Activated CD8-positive, alpha-beta memory T cell treated with anti-CD3 and anti-CD28 coated beads for 4 hours (primary cell): ENCODE measurements at places on chromosomes 5 and 9.

DNA sequence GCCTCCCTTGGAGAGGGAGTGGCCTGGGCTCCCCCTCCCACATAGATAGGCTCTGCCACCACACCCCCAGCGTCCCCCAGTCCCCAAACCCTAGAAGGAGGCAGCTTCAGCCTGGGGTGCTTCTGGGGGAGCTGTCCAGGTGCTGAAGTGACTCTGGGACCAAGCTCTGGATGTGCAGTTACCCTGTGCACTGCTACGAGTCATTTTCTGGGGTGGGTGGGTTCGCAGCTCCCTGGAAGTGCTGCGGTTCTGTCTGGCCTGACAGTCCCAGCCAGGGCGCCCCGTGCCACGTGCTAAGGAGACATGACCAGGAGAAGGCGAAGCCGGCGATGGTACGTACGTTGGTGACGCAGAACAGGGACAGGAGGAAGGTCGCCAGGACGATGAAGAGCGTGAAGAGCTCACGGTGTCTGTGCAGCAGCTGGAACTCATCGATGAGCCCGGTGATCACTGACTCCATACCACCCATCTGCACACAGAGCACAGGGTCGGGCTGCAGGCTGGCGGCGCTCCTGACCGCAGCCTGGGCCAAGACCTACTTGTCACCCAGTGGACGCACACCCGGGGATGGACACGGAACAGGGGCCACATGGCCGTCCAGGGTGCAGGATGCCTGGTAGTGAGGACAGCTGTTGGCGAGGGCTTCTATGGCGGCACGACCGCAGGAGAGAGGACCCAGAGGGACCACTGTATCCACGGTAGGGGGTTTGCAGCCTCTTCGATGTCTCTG lies 35.7 kb downstream of the SLC6A3 start:
- DNase-seq = no peak

DNA sequence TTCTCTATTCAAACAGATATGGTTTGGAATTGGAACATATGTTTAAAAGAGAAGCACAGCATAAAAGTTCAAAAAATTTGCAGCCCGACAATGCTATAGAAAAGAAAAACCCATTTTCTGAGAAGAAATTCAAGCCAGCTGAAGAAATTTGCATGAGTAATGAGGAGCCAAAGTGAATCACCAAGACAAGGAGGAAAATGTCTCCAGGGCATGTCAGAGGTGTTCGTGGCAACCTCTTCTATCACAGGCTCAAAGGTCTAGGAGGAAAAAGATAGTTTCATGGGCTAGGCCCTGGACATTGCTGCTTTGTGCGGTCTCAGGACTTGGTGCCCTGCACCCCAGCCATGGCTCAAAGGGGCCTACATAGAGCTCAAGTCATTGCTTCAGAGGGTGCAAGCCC lies 134.8 kb upstream of the ADAMTS16 start:
- DNase-seq = no peak

GRCh38 chr9:121966706-121967105 lies 126.4 kb downstream of the TTLL11 start:
- no peak for DNase-seq

GRCh38 chr9:4117835-4118610 lies 181.8 kb downstream of the GLIS3 start:
- DNase-seq = no peak

- DNase-seq = no peak
Observed at GRCh38 chr5:127671218-127671617, 22.3 kb downstream of the CTXN3 start.

DNA sequence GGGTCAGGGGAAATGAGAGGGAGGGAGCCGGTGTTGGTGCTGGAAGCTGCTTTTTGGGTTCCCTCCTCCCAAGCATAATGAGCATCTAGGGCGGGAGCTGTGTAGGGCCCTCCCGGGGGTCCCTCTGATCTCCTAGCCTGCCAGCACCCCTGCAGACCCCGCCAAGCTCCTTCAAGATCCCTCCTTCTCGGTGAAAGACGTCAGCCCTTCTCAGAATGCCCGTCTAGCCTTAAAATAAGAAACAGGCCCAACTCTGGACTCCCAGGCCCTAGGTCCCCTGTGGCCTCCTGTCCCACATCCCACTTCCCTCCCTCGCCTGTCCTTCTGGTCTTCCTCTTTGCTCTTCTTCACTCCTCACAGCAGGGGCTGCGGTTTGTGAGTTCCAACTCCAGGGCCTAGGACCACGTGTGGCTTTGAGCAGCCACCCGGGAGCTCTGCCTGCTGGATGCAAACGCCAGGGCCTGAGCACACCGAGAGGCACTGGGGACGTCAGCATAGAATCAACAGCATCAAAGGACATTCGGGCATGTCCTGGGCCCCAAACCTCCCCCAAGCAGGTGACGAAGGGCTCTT lies 8.8 kb upstream of the SCGB3A1 start:
- DNase-seq = no peak

GRCh38 chr9:95770653-95771131 lies 104.8 kb upstream of the ERCC6L2 start:
- DNase-seq = no peak

DNA sequence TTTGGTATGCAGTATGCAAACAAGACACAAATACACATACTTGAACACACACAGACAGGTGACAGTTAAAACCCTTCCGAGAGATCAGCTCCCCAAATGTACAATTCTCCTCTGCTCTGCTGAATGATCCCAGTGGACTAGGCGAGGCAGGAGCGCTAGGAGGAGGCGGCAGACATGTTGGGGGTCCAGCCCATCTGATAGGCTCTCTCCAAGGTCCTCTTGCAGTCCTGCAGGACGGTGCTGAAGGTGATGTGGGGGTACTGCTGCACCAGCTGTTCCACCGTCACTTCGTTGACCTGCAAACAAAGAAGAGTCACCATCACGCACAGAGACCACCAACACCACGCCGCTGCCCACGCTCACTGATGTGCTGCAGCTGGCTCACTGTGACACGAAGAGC lies 190.8 kb upstream of the EFNA5 start:
- no peak for DNase-seq

- no peak for DNase-seq
Observed at GRCh38 chr5:63262185-63262981, 683.8 kb downstream of the LRRC70 start.

DNA sequence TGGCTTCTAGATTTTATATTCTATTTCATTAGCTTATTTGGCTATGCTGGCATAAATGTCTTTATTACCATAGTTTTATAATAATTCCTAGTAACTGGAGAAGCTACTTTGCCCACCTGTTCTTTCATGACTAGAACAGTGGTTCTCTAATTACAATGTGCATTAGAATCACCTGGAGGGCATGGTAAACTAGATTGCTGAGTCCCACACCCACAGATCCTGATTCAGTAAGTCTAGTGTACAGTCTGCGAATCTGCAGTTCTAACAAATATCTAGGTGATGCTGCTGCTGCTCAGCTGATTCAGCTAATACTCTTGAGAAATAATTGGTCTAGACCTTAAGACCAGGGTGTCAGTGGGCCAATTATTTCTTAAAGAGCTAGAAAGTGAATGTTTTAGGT lies 35.5 kb downstream of the RNF38 start:
- no peak for DNase-seq

- DNase-seq = no peak
Observed at GRCh38 chr9:79489261-79490000, 82.3 kb upstream of the TLE4 start.

DNA sequence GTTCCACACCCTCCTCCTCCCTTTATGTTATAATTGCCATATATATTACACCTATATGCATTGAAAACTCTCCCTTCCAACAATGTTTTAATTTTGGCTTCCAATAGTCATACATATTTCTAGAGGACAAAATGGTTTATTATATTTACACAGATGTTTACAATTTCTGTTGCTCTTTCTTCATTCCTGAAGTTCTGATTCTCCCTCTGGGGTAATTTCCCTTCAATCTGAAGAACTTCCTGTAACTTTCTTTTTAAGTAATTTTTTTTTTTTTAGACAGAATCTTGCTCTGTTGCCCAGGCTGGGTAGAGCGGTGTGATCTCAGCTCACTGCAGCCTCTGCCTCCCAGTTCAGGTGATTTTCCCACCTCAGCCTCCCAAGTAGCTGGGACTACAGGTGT lies 173.0 kb upstream of the MAP1B start:
- DNase-seq = no peak

DNA sequence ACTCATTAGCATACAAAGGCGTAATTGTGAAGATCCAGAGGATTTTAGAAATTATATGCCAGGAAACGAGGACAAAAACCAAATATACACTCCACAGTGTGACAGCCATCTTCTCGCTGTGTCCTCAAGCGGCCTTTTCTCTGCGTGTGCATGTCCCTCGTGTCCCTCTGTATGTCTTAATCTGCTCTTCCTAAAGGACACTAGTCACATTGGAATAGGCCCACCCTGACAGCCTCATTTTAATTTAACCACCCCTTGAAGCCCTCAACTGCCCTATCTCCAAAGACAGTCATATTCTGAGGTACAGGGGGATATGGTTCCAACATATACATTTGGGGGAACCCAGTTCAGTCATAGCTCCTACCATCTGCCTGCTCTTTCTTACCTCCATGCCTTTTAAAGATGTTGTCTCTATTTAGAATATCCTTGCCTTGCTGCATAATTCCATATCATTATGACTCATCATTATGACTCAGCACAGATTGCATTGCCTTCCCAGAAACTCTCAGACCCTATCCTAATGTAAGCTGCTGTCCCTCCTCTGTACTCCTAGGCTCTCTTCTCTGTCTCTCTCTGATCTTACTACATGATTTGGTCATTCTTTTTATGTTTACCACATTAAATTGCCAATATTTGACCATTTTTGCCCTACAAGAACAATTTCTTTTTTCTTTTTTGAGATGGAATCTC lies 210.9 kb downstream of the AOPEP start:
- no peak for DNase-seq

GRCh38 chr5:15373151-15373550 lies 126.8 kb upstream of the FBXL7 start:
- DNase-seq = no peak

DNA sequence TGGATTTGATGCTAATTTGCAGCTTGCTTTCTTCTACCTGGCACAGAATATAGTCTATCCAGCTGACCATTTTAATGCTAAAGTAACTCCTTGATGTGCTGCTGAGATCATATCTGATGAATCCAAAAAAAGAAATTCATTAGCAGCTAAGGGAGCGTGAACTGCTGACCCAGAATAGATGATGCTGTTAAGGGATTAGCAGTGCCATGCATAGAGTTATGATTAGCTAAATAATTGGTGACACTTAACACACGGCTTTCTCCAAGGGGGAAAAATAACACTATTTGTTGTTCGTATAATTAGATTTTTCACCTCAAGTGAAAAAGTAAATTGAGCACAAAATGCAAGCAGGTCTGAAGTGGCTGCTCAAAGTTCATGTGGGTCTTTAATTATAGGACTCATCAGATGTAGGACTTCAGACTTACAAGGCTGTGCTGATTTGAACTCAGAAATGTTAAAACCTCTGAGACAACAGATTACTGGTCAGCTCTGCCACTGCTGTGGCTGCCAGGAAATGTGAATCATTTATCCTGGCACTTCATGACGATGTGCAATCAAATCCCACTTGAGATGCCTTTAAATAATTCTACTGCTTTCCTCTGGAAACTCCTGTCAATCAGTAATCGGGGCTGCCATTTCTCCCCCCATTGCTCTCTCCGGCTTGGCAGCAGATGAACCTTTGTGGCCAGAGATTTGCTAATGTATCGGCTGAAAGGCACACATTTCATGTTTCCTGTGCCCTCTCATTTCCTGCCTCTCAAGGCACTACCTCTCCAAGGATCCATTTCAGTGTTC lies 291.6 kb upstream of the C9orf72 start:
- DNase-seq = no peak

DNA sequence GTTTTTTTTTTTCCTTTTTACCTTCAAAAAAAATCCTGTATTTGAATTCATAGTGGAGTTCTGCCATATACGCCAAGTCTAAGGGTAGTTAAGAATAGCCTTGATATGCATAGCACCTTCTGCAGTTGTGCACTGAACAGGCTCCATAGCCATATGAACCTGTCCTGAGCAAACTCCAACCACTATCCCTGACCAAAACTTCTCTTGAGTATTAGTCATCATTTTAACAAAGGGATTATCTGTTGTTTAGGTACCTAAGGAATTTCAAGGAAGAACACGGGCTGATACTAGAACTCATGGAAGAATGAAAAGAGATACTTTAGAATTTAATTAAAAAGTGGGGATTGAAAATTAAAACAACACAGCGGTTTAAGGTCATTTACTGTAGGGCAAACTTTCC lies 1.9 kb upstream of the FBXO38 start:
- DNase-seq = no peak

- DNase-seq = no peak
Observed at GRCh38 chr5:158135682-158136179, 276.8 kb upstream of the CLINT1 start.

GRCh38 chr5:68803881-68804319 lies 289.9 kb upstream of the SLC30A5 start:
- no peak for DNase-seq
